ENCODE measurements at places on chromosomes 6 and 20.

GRCh38 chr6:81051952-81052351, 700.5 kb downstream of the TENT5A start:
- no peak for DNase-seq

- no peak for DNase-seq
Observed at GRCh38 chr20:2455771-2456497, 14.7 kb downstream of the SNRPB start.

DNA sequence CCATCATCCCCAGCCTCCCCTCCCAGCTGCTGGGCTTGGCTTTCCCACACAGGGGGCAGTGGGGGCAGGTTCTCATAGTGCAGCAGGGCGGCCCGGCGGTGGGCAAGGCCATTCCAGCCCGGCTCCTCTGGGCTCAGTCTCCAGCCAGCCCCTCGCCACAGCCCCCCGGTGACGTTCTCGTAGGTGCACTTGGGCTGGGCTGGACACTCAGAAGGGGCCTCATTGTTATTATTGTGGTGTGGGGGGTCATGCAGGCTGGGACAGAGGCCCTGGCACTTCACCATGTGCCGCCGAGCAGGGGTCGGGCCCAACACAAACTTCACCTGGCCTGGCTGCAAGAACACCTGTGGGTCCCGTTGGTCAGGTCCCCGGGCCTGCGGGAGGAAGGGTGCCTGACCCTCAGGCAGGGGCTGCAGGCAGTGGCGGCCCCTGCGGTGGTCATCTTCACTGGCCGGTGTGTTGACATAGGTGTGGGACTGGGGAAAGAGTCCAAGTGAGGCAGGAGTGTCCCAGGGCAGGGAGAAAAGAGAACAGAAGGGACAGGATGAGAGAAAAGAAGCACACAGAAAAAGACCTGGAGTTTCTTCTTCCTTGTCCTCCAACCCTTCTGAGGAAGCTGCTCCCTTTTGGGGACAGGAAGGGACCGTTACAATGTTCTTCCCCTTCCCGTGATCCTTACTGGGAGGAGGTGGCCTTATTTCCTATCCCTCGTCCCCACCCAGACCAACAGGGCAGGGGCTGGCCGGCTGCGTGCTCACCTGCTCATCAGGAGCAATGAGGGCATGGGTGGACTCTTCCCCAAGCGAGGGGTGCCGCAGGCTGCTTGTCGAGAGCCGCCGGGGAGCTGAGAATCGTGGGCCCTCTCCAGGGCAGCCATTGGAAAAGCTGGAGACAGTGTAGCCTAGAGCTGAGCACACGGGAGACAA, 8.4 kb downstream of the FRS3 start:
- no peak for DNase-seq

DNA sequence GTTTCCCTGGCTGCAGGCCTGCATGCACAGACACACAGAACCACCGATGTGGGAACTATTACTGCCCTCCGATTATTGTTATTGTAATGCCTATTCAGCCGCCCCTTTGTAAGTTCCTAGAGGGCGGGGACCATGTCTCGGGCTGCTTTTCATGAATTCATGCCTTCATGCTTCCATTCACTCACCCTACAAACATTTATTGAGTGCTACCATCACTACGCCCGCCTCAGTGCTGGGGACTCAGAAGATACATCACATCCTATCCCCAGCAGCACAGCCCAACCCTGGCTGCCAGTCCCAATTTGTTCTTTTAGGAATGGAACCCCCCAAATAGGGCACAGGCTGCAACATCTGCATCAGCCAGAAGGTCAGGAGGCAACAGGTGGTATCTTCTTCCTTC, 75.9 kb downstream of the FOXA2 start:
- no peak for DNase-seq

- DNase-seq = no peak
Observed at GRCh38 chr6:151805286-151805840, 2.1 kb upstream of the ESR1 start.

- DNase-seq = no peak
Observed at GRCh38 chr6:117550618-117551242, 51.6 kb downstream of the GOPC start.

GRCh38 chr20:37291724-37292126, 2.3 kb downstream of the MANBAL start:
- DNase-seq = no peak

DNA sequence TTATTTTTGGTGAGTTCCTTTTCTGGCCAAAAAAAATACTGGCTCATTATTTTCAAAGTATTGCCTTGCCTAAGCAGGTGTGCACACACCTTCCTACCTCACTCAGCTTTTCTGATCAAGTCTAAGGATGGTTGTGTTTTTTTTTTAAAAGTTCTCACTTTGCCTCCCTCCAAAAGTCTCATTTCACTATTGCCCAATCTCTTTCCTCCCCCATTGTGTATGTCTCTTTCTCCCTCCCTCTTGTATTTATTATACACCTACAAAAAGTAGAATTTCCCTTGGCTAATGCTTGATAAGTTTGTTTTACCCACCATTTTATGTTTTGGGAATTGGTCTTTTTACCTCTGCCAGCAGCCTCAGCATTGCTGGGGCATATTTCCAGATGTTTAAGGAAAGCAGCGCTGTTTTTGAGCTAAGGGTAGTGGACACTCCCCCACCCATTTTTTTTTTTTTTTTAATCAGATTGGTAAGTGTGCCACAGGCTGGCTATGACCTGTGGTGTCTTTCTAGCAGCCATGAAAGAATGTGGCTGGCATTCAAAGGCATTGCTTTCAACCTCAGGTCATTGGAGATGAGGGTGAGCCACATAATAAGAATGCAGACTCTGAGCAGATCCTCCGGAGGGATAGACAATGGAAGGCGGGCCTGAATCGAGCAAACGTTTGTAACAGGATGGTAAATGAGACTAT, 668.6 kb downstream of the UTRN start:
- DNase-seq = no peak

DNA sequence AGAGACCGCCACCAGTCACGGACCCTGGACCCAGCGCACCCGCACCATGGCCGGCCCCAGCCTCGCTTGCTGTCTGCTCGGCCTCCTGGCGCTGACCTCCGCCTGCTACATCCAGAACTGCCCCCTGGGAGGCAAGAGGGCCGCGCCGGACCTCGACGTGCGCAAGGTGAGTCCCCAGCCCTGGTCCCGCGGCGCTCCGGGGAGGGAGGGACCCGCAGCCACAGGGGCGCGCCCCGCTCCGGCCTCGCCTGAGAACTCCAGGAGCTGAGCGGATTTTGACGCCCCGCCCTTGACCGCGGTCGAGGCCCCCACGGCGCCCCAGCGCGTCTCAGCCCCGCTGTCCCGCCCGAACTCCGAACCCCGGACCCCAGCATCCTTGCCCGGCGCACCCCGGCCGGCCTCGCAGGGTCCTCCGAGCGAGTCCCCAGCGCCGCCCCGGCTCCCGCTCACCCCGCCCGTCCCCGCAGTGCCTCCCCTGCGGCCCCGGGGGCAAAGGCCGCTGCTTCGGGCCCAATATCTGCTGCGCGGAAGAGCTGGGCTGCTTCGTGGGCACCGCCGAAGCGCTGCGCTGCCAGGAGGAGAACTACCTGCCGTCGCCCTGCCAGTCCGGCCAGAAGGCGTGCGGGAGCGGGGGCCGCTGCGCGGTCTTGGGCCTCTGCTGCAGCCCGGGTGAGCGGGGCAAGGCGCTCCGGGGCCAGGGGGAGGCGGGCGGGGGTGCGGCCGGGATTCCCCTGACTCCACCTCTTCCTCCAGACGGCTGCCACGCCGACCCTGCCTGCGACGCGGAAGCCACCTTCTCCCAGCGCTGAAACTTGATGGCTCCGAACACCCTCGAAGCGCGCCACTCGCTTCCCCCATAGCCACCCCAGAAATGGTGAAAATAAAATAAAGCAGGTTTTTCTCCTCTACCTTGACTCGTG, at the start of gene OXT:
Gene OXT (plus strand): TSS at position 11 of the 920 bp plus-strand sequence. CDS start 36 bp downstream, at position 47.
- peak; percentile 65 for DNase-seq

DNA sequence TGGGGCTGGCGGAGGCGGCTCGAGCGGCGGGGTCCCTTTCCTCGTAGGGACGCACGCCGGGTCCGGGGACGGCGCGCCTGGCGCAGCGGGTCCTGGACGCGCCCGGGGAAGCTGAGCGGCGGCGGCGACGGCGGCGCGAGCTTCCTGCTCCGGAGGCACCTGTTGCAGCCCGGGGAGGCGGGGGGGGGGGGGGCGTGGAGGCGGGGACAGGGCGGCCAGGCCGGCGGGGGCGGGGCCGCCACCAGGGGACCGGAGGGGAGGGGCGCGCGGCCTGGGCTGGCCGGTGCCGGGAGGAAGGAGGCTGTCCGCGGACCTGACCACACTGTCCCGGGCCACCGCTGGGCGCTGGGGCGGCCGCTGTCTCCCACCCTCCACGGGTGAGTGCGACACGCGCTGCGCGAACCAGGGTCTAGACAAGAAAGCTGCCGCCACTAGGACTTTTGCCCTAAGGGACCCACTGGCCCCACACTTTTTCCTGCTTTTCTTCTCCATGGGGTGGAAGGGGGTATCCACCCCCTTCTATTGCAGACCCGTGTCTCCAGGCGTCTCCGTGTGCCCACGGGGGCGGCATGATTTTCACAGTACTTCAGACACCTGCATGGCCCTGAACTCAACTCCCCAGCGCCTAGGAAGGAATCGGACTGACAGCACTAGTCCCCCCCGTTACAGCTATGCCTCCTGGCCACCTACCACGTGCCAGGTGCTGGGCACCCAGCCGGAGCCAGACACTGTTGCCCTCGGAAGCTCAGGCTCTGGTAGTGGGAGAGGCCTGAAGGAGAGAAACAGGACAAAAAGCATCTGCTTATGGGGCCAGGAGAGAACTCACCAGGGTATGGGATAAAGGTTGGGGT, at the start of gene NFATC2:
Gene NFATC2 (minus strand): TSS at position 149 of the 851 bp plus-strand sequence. CDS start 220 bp downstream, outside the sequence.
- peak; percentile 46 for DNase-seq

DNA sequence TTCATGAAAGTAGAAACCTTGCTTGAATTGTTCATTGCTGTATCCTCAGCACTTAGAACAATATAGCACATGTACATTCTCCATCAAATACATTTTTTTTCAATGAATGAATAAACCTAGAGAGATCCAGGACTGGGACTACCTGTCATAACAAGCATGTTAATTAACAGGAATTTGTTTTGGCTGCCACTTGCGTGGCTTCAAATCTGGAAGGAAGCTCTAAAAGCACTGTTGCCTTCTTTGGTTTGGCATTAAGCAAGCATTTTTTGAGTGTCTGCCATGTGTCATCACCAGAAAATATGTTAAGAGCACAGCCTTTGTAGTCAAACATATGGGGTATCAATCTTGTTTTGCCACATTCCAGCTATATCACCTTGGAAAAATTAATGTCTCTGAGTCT, 131.9 kb upstream of the BACH2 start:
- no peak for DNase-seq

DNA sequence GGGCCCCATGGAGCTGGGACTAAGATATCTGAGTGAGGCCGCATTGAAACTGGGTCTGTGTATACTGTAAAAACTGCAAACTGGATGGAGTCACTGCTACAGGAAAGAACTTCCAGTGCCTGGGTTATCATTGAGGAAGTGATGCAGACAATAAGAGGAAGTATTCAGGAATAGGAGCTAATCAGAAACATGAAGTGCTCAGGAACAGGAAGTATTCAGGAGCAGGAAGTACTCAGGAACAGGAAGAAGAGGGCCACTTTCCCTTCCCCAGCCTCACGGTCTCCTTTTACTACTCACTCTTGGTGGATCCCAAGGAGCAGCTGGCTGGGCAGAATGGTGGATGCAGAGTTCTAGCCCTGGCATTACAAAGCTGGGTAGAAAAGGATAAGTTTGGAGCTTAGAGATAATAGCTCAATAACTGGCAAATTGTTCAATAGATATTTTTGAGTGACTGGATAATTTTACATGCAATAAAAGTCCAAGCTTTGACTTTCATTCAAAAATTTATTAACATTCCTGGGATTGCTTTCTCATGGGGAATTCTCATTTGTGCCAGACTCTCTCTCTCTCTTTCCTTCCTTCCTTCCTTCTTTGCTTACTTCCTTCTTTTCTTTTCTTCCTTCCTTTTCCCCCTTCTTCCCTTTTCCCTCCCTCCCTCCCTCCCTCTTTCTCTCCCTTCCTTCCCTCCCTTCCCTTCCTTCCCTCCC, 82.2 kb upstream of the PAX1 start:
- DNase-seq = no peak

DNA sequence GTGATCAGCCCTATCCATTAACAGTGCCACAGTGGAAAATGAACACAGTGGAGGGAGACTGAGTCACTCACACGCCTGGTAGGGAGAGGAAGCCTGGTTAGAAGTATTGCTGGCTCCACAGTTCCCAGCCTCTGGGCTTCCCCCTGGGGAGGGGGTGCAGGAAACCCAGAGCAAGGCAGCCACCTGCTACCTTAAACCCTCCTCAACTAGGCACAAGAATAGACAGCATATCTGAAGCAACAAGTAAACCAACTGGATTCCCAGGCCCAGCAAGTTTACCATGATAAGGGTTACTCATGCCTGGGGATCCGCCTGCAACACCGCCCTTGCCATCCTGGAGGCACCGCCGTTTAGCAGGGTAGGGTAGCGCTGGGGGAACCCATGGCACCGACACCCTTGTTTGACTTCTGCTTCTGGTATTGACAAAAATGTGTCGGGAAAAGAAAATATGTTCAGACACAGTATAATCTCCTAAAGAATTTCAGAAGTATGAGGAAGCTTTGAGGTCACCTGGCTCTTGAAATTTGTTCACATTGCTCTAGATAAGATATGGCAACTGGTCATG, 38.3 kb downstream of the SLC22A23 start:
- no peak for DNase-seq

DNA sequence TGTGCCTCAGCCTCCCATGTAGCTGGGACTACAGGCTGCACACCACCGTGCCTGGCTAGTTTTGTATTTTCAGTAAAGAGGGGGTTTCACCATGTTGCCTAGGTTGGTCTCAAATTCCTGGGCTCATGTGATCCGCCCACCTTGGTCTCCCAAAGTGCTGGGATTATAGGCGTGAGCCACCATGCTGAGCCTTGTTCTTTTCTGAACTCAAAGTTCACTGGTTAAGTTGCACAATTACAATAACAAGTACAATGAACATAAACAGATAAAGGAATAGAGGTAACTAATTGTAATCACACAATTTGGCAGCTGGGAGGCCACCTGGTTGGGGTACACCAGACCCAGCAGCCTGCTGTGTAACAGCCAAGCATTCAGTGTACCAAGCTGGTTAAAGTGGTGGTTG, 6.7 kb downstream of the NUDT3 start:
- no peak for DNase-seq

GRCh38 chr20:50142812-50143211, 10.7 kb downstream of the PEDS1 start:
- no peak for DNase-seq

DNA sequence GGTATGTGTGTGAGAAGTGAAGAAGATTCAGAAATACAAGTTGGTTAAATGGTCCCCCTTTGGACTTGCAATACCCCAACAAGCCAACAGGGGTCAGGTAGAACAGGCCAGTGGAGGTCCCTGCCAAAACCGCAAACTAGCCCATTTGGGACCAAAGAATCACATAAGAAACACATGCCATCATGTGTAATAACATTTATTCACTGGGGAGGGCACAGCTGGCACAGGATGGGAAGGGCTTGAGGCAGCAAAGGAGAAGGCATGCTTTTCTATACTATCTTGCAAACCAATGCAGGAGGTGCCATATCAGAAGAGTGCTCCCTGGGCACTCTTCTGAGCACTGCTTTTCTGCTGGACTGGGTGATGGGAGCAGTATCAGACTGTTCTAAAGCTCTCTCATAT, 116.1 kb upstream of the TRAF3IP2 start:
- peak; percentile 34 for DNase-seq

Measured in T-helper 9 cell (primary cell).